Omental fat pad (tissue), 4 donors: ENCODE measurements at places on chromosomes 16 and 17. TPM values are rescaled to one million over a fixed set of nuclear protein-coding genes. Genes with fewer than 3 reads are reported as not detected.

DNA sequence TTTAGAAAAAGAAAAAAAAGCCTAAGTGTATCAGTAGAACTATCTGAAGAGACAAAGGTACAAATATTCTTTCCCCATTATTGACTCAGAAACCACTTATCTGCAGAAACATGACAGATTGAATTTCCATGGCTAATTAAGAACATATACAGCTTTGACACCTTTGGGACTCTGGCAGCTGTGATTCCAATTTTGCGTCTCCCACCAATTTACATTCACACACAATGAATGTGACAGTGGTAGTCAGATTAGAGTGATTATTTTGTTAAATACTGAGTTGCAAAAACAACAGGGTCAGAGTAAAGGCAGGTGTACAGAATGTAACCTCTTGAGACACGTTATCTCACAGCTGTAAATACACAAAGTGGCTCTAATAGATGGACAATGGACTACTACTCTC lies 5.3 kb upstream of the PPM1D start:
- DNase-seq: no peak

DNA sequence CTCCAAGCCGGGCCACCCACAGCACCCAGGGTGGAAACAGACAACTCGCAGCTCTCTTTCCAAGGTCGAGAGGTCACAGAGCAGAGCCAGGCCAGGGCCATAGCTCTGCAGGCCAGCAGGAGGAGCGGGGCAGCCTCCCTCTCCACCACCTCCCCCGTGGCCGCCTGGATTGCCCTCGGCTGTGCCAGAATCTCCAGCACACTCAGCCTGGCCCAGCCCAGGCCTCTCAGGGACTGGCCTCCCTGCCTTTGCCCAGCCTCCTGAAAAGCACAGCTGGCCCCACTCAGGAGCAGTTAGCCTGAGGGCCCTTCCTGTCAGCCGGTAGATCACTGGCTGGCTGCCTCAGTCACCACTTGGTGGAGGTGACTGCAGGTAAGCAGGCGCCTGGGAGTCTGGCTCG lies 85.8 kb upstream of the SEC14L1 start:
- DNase-seq: no peak

DNA sequence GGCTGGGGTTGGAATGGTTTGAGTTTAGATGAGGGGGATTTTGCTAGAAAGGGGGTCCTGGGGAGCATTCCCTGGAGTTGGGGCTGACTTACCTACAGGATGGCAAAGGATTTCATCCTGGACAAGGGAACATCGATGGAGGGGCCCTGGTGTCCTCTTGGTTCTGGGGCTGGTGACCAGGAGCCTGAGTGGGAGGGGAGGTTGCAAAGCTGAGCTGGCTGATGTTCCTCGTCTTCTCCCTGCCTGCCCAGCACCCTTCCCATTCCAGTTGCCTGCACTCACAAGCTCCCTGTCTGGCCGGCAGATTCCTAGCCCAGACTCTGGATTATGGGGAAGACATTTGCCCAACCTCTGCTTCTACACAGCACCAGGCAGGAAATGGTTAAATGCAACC lies 37.2 kb downstream of the ITGAE start:
- no peak for DNase-seq

Gene TBC1D3
- total RNA-seq: not detected

- no peak for DNase-seq
These were observed 111.2 kb downstream of the SHISA9 start for GRCh38 chr16:13012601-13013000.

DNA sequence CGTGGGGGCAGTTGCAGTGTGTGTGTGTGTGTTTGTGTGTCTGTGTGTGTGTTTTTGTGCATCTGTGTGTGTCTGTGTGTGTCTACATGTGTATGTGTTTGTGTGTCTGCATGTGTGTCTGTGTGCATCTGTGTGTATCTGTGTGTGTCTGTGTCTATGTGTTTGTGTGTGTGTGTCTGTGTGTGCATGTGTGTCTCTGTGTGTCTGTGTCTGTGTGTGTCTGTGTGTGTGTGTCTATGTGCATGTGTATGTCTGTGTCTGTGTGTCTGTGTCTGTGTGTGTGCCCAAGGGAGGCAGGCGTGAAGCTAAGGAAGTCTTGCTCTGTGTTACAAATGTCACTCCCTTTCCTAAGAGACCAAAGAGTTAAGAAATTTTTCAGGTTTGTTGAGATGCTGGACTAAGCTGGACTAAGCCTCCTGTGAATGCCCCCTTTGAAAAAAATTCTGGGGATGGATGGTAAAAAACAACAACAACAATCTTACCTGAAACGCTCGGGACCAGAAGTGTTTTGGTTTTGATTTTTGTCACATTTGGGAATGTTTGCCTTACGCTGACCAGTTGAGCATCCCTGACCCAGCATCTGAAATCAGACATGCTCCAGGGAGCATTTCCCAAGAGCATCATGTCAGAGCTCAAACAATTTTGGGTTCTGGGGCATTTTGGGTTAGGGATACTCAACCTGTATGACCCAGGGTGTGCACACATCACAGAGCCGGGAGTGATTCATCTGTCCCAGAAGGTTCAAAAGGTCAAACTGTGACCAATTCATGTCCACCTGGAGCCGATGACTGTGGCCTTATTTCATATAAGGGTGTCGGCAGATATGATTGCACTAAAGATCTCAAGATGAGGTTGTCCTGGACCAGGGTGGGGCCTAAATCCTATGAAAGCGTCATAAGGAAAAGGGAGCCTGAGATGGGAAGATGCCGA lies 48.6 kb upstream of the ZNF469 start:
- DNase-seq: no peak

Gene CX3CL1
- 8.0 TPM for total RNA-seq

Gene DNAH3
- not detected for total RNA-seq

DNA sequence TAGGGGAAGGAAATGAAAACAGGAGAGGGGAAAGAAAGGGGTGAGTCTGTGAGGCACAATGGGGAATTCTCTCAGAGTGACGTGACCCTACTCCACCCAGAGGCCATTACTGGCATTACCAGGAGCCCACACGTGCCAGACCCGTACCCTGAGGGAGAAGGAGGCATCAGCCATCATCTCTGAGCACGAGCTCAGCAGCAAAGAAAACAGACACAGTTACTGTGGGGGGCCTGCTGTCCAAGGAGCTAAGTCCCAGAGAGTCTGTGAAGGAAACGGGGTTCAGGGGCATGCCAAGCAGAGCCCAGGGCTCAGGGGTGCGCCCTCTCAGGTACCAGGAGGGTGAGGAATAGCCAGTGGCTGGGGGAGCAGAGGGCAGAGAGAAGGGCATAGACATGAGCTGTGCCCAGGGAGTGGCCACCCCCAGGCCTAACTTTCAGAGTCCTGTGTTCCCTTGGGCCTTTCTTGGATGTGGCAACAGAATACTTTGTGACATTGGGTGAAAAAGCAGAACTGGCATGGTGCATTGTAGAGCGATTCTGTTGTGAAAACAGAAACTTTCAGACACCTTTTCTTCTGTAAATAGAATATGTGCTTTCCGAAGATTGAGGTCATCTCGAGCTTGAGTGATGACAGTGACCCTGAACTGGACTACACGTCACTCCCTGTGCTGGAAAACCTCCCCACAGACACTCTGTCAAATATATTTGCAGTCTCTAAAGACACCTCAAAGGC lies 11.3 kb downstream of the TAF1C start:
- DNase-seq: peak; percentile 44

GRCh38 chr16:68718590-68718989 lies 18.5 kb upstream of the CDH1 start:
- DNase-seq: no peak

Gene SOCS7
- 10.2 TPM for total RNA-seq

Gene HASPIN
- not detected for total RNA-seq

Gene FGF11
- 1.9 TPM for total RNA-seq

Gene WFDC1
- total RNA-seq: 3.6 TPM

Gene TBC1D3L
- 10.8 TPM for total RNA-seq

Gene ARL5C
- not detected for total RNA-seq

Gene STH
- total RNA-seq: not detected

Gene EVPLL
- not detected for total RNA-seq

DNA sequence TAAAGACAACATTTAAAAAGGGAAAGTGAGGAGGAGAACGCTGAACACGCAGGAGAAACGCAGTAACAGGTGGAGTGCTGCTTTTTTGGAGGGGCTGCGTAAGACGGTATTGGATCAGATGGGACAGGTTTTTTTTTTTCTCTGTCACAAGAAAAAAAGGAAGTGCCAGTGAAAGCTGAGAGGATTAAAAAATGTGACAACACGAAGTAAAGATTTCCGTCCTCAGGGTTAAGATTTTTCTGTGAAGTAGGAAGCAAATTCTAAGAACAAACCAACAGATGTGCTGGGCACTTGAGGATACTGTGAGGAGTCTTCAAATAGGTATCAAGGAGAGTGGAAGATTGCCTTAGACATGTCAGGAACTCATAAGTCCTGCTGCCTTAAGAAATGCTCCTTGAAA lies 5.8 kb upstream of the ABCA9 start:
- no peak for DNase-seq

- DNase-seq: no peak
These were observed 399.4 kb upstream of the C16orf82 start for GRCh38 chr16:26667307-26667706.

Gene C16orf89
- 16.6 TPM for total RNA-seq

Gene OR4D1
- not detected for total RNA-seq

GRCh38 chr17:40551879-40552768 lies 13.1 kb downstream of the CCR7 start:
- no peak for DNase-seq

DNA sequence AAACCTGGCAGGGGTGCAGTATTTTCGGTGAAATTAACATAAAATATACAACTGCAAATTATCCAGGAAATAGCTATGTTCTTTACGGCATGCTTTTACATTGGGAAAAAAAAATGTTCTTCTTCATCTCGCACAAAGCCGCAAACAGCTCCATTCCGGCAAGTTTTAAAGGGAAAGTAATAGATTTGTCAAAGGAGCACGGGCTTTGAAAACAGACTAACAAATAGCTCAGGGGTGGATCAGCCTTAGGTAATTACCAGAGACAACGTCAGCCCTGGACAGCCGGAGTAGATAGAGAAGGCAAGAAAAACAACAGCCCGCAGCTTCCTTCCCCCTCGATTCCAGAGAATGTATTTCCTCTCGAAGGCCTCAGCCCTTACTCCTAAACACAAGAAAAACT lies 222.5 kb downstream of the C16orf78 start:
- no peak for DNase-seq

Gene FBF1
- 6.0 TPM for total RNA-seq

Gene PRKCA
- 12.1 TPM for total RNA-seq
